ENCODE measurements at places on chromosomes 11 and 22.
A peak's percentile ranks its signal among the peaks of the same experiment; 100 is the strongest.

DNA sequence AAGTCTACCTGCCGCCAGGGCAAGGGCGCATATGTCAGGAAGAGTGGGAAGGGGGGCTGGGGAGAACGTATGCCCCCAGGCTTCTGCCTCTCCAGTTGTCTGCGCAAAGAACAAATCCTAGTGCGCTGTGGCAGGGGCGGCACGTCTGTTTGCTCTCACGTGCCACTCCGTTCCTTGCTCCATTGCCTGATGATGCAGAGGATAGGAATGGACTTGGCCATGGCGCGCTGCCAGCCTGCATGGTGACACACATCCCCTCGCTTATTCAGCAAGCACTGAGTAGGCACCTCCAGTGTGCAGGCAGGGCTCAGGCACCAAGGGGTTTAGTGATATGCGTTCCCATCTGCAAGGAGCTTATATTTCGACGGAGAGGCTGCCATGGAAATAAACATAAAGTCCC is 45.4 kb upstream of the SLC22A12 start:
- no peak for DNase-seq

DNA sequence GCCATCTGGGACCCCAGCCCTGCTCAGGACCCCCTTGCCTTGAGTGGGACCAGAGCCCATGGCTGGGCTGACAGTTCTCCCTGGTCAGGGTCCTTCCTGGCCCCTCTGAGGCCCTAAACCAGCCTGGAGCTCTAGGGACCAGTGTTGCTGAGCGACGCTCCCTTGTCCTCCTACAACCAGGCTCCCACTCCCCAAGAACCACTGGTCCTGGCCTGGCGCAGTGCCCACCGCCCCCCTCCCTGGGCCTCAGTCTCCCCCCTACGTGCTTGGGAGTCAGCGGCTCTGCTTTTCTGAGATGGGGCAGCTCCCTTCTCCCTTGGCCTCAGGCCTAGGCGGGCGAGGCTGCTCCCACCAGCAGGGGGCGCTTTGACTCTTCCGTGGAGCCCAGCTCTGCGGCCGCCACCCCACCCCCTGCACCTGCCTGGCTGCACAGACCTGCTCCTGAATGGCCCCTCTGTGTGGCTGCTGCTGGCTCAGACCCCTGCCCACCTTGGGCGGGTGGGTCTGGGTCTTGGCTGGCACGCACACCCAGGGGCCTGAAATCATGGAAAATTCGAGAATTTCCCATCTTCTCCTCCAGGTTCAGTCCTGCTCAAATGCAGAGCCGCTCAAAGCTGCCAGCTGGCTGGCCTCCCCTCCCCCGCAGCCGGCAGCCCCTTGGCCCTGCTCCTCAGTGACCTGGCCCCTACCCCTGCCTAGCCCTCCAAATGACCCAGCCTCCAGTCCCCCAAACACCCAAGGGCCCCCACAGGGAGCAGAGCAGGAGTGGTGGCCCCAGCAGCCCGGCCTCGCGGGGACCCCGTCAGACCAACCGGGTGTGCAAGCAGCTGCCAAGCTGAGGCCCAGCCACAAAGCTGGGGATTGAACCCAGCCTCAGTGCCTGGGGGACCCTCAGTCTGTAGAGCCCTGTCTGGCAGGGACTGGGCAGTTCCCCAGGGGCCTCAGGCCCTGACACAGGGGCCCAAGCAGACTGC is 9.1 kb downstream of the PRR33 start:
- no peak for DNase-seq

DNA sequence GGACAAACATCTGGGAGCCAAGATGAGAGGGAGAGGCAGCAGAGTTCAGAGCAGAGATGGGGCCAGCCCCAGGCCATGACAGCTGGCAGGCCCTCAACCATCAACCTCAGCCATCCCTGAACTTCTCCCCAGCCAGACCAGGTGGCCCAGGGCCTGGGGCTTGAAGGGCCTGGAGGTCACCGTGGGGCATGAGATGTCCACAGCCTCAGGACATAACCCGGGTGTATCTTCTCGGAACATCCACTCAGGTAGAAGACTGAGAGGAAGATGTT is 12.4 kb upstream of the SLC39A13 start:
- no peak for DNase-seq

DNA sequence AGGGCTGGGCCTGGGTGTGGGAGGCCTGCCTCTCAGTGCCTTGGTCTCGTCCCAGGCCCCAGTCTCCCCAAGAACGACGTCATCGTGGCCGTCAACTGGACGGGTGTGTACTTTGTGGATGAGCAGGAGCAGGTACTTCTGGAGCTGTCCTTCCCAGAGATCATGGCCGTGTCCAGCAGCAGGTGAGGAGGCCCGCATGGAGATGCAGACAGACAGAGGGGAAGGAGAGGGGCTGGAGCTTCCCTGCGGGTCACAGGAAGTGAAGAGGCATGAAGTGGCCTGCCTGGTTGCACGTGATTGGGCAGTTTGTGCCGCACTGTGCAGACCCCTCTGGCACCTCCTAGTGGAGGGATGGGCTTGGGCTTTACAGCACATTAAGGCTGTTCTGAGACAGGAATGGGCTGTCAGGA is 70.4 kb downstream of the MYO7A start:
- no peak for DNase-seq

- DNase-seq = peak; percentile 30
These were observed 48.7 kb downstream of the TSPAN18 start for GRCh38 chr11:44775366-44775984.

GRCh38 chr11:64924910-64925284 is 408 bp downstream of the PPP2R5B start:
- no peak for DNase-seq

DNA sequence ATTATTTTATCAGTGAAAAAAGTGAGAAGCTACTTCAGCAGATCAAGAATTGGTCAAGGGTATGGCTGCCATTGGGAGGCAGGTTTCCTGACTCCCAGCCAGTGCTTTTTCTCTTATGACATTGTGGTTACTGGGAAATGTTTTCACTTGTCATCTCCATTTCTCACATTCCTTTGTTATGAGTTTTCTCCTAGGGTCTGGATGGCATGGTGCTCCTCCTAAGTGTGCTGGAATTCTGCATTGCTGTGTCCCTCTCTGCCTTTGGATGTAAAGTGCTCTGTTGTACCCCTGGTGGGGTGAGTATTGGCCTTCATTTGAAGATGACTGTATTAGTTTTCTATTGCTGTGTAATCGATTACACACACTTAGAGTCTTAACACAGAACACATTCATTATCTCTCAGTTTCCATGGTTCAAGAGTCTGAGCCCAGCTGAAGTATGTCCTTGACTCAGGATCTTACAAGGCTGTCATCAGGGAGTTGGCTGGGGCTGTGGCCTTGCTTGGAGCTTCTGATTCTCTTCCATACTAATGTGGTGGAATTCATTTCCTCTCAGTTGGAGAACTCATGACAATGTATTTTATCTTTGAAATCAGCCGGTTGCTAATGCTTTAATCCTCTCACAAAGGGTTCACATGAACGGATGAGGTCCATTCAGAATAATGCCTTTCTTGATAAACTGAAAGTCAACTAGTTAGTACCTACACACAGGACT is 21.0 kb upstream of the MS4A6E start:
- DNase-seq = no peak

GRCh38 chr11:32184041-32184722 is 93.3 kb downstream of the RCN1 start:
- no peak for DNase-seq

DNA sequence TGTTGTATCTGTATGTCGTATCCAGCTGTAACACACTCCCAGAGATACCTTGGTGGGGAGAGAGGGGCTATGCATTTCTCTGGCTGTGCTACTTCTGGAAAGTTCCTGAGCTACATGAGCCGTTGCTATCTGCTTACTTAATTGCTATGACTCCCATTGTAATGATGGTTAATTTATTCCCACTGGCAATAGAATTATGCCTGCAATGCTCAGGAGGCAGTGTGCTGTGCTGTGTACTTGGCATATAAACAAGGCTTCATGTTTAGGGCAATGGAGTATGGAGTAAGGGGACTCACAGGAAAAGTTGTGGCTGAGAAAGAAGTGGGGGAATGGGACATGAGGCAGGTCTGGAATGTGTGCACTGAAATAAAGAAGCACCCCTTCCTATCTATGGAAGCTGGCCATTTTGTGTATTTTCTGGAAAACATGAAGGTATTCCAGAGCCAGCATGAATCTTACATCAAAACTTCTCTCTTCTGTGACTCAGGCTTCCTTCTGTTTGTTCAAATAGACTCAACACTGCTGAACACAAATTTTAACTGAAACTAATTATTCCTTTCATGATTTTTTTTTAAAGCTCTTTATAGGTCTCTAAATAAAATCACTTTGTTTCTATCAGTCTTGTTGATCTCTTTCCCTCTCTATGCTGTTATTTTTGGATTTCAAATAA is 40.6 kb downstream of the CD44 start:
- no peak for DNase-seq

DNA sequence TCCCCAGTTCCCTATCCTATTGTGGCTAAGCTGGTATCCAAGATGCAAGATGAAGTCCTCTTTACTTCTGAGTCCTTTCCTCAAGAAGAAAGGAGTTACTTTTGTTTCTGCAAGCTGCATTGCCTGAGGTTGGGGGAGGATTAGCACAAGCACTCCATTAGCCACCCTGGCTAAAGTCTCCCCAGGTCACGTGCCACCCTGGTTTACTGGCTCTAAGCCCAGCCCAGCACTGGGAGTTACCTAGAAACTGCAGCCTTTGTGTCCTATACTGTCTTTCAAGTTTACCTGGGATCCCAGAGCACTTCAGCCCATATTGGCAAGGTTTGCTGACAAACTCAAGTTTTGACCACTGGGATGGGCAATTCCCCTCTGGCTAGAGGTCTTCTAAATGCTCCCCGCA is 78.4 kb upstream of the DBX1 start:
- no peak for DNase-seq

- DNase-seq = no peak
These were observed 89.1 kb upstream of the DBX1 start for GRCh38 chr11:20249378-20249777.

DNA sequence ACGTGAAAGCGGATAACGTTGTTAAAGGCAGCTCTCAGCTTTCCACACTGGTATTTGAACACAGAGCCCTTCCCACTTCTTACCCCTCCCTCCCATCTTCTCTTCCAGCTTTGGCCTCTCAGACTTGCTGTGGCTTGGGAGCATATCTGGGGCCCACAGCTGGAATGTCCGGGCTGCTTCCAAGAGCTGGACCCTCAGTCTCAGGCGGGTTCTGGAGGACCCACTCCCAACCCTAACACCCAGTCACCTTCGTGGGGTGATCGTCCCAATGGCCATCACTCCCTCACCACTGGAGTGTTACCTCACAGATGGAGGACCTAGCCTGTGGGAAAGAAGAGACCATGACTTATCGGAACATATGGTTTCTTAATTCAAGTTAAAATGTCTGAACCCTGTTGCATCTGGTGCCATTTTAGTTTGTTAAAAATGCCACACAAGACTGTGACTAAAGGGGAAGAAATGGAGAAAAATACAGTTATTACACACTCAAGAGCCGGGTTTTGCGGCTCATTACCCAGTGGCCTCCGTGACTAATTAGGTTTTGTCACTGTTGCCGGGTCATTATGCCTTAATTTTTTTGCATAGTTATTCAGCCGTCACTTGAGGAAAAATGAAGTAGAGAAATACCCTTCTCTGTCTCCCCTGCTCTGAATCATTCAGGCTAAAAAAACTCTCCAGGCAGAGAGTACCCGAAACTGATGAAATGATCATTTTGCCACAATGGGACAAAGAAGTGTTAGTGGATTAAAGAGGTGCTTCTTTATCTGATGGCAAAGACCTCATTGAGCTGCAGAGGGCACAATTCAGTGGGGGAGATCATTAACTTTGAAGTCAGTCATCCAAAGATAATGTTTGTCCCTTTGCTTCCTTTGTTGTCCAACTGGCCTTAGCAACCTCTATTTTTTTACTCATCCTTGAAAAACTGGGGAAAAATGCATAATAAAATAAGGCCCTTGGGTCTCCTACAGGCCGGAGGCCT is 87.2 kb upstream of the HTATIP2 start:
- no peak for DNase-seq

GRCh38 chr11:126426820-126427749 is 71.6 kb downstream of the ST3GAL4 start:
- DNase-seq = no peak

DNA sequence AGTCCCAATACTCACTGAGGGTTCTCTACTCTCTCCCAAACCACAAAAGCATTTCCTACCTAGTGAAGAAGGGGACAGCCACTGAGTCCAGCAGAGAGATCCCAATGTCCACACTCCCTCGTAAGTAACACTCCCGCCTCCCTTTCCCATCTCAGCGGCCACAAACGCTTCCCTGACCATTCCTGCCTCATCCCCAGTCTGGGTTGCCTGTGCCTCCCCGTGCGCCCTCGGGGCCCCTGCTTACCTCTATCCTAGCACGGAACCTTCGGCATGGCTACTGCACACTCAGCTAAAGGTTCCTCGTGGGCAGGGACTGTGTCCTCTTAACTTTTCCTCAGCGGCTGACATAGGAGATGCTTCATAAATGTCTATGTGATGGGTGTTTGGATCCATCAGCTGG is 1.5 kb downstream of the UPK2 start:
- DNase-seq = no peak

DNA sequence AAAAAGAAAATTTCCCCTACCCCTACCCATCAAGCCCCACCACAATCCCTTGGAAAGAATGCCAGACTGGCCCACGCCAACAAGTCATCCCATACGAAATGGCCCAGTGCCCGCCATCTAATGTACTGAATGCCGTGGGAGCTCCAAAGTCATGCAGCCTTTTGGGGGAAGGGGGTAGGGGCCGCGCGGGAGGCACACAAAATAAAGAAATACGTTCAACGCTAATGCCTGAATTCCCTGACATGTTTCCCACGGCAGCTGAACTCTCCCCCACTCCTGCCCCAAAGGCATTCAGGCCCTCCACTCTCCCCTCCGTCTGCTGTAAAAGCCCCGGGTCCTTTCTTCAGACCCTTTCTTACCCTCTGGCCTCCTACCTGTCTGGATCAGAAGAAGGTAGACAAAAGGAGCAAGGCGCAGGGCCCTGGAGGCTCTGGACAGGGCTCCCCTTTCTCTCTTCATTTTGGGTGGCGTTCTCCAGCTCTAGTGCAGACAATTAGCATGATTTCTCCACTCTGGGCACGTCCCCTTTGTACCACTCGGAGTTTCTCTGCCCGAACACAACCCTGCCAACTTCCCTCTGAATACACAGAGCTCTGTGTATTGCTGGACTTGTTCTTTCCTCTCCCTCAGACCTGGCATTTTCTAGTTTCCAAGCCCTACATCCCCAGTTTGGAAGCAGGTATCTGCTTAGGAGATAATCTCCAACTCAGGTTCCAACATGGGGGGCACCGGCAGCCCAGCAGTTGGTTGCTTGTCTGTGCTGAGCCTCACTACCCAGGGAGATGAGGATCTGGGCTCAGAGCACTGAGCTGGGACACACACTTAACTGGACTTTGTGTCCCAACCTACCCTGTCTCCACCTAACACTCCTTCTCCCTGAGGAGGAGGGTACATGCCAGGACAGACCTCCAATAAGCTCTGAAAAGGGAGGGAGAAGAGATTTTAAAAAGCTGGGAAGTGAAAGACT is at the start of gene HEPACAM:
Gene HEPACAM (minus strand): TSS at position 500 of the 967 bp plus-strand sequence. CDS start 41 bp downstream, at position 459.
- DNase-seq = no peak

Measured in stimulated activated CD4-positive, alpha-beta T cell treated with anti-CD3 and anti-CD28 coated beads, TNF-alpha, amount 100 ng/mL, for 1 hour (primary cell).